ENCODE measurements at places on chromosomes 16 and 17. TPM values are rescaled to one million over a fixed set of nuclear protein-coding genes. Genes with fewer than 3 reads are reported as not detected.

DNA sequence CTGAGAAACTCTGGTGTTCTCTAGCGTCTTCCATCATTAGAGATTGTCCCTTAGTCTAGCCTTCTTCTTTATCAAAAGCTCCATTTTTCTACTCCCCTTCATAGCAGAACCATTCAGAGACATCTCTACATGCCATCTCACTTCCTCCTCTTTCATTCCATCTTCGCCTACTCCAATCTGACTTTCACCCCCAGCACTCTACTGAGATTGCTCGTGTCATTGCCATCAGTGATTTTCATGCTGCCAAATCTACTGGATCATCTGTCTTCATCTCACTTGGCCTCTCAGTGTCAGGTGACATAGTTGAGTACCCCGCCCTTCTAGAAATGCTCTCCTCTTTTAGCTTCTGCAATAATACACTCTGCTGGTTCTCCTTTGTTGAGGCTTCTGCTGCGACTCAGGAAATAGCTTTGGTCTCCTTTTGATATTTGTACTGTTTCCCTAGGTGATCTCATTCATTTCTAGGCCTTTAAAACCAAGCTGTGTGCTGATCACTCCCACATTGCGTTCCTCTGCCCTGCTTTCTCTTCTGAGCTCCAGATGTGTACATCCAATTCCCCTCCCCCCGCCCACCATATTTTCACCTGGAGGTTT lies 119.1 kb downstream of the FTO start:
- DNase-seq, result no peak
- no peak overlapping the region for H3K4me3 ChIP-seq
- no peaks in the 10 kb centered on the region for H3K4me1 ChIP-seq

- peaks cover 72% of the 10 kb centered on the region for H3K4me1 ChIP-seq
- H3K4me3 ChIP-seq, result no peak overlapping the region
- no peak for DNase-seq
- H3K36me3 ChIP-seq, result no peaks in the 10 kb centered on the region
- peak overlapping the region; percentile 29 for H3K27ac ChIP-seq
Measured at GRCh38 chr17:78381601-78382232, 3.3 kb downstream of the PGS1 start.

DNA sequence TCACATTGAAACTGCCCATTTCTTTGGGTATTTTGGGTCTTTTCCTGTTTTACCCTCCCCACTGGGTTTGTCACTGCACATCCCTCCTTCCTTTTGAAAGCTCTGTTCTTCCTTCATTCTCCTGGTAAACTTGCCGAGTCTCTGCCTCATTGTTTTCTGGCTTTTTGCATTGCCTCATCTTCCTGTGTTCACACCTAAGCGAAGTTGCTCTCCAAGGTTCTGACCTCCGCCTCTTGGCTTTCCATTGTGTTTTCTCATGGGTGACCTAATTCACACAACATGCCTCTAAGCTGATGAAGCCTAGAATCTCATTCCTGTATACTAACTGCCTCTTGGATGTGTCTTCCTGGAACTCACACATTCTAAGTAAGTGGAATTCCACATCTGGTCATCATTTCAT lies 1096.1 kb upstream of the EEF2KMT start:
- no peak overlapping the region for H3K4me3 ChIP-seq
- H3K36me3 ChIP-seq, result no peaks in the 10 kb centered on the region
- no peaks in the 10 kb centered on the region for H3K4me1 ChIP-seq
- H3K27ac ChIP-seq, result no peak overlapping the region
- DNase-seq, result no peak
- H3K27me3 ChIP-seq, result no peaks in the 10 kb centered on the region

DNA sequence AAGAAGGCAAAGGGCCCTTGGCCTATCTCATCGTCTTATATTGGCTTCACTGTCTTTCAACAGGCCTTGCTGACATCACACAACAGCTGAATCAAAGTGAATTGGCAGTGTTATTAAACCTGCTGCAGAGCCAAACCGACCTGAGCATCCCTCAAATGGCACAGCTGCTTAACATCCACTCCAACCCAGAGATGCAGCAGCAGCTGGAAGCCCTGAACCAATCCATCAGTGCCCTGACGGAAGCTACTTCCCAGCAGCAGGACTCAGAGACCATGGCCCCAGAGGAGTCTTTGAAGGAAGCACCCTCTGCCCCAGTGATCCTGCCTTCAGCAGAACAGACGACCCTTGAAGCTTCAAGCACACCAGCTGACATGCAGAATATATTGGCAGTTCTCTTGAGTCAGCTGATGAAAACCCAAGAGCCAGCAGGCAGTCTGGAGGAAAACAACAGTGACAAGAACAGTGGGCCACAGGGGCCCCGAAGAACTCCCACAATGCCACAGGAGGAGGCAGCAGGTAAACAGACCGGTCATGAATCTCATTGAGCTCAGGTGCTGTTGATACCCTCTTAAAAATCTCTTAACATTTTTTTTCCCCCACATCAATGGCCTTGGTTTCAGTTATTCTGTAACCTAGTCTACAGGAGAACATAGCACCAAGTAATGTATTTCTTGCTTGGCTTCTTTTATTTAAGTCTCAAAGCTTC lies 64.7 kb downstream of the CDK12 start:
- H3K36me3 ChIP-seq, result peaks cover 87% of the 10 kb centered on the region
- H3K27ac ChIP-seq, result no peak overlapping the region
- H3K4me1 ChIP-seq, result no peaks in the 10 kb centered on the region
- DNase-seq, result no peak
- H3K4me3 ChIP-seq, result no peak overlapping the region

Gene HOXB3
- total RNA-seq, result 7.9 TPM

Gene CCL8
- total RNA-seq, result not detected

Gene PRAC2
- not detected for total RNA-seq

Gene SPSB3
- total RNA-seq, result 100 TPM

Measured in natural killer cell (primary cell).